ENCODE measurements at places on chromosomes 13 and 19.

- DNase-seq: peak; percentile 37
Observed at GRCh38 chr19:47272448-47273312, 2.0 kb upstream of the INAFM1 start.

DNA sequence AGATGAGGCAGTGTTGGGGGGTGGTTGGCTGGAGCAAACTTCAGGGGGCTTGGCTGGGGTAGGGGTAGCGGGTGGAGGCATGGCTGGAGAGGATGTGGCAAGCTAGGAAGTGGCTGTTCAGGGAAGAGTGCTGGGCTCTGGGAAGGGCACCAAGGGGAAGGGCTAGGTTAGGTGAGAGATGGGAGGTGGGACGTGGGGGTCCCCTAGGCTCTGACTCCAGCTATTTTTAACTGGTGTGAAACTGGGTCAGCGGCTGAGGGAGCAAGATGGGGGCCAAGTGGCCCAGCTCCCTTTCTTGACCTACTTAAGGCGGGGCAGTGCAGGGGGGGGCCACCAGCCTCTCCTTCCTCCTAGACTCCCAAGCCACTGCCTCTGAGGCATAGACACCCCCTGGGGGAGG, 7.3 kb downstream of the KCNC3 start:
- DNase-seq: no peak

DNA sequence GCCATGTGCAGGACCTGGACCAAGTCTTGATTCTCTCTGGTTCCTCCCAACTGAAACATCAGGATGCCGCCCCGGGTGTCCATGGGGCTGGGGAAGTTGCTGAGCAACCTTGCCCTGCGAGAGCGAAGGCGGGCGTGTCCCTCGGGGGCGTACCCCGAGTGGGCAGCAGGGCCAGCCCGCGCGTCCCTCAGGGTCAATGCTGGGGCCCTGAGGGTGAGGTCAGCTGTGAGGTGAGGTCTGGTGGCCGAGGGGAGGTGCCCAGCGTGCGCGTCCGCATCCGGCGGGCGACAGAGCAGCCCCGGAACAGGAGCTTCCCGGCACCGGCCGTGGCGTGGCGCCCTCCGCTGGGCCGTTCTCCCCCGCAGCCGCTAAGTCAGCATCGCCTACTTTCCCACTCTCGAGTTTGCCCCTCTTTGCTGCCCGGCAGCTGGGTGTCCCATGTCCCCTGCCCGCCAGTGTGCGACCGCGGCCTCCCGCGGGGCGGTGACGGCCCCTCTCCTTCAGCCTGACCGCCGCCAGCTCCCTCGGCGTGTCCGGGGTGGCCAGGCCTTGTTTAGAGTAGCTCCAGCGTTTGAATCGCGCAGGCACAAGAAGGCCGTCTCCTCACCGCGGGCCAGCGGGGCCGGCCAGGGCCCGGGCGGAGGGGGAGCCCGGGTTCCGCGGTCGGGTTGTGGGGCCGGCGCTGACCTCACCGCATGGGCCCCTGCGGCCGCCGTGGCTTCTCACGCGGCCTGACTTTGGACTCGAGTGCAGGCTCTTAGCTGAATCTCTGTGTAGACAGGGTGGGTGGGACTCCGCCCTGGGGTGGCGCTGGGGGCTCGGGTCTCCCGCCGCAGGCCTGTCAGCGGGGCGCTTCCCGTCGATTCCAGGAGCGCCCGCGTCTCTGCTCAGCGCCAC, 33.0 kb downstream of the GJA3 start:
- DNase-seq: peak; percentile 80

DNA sequence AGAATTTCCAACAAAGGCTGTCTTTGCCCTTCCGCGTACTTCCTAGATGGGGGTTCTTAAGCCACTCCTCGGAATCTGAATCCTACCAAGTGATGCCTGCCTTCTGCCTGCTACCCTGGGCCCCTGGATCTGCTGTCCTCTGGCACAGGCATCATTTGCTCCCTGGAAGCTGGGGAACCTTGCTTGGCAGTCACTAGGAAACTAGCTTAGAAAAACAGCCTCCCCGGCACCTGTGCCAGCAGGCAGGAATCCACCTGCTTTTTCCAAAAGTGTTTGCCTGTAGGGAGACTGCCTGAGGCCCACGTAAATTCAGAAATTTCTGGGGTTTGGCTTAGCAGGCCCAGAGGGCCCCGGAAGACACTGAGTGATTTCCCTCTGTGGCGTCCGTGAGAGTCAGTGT, 442.4 kb downstream of the TSHZ3 start:
- DNase-seq: no peak

GRCh38 chr19:3253270-3253669, 28.8 kb downstream of the CELF5 start:
- no peak for DNase-seq

GRCh38 chr13:60990032-60990733, 425.5 kb downstream of the PCDH20 start:
- peak; percentile 18 for DNase-seq

All from iPS-NIHi11 (cell line).